ENCODE measurements at places on chromosomes 16 and 17.

DNA sequence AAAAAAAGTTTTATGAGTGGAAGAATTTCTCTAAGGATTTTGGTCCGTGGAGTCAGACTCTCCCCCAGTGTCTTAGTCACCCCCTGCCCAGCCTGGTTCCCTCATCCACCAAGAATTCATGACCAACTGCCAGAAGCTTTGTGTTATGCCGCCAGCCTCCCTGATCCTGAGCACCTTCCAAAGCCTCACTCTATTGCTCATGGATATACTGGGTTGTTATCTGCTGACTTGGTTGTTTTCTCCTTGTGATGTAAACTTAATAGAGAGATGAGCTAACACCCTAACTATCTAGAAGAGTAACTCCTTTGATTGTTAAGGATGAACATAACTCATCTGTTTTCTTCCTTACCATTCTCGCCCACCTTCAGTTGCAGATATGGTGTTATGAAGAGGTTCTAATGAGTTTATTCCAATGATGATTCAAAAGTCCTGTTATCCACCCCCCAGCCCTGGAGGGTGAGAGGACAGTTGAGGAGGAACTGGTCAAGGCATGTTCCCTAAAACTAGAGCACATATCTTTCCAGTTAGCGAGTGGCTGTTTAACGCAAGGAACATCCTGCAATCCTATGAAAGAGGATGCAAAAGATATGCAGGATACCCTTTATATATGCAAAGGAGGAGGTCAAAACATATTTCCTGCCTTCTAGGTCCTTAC lies 1.5 kb upstream of the PSMD3 start:
- no peak for DNase-seq

- DNase-seq = peak; percentile 62
Observed at GRCh38 chr17:61409301-61410112, 9.9 kb downstream of the TBX2 start.

DNA sequence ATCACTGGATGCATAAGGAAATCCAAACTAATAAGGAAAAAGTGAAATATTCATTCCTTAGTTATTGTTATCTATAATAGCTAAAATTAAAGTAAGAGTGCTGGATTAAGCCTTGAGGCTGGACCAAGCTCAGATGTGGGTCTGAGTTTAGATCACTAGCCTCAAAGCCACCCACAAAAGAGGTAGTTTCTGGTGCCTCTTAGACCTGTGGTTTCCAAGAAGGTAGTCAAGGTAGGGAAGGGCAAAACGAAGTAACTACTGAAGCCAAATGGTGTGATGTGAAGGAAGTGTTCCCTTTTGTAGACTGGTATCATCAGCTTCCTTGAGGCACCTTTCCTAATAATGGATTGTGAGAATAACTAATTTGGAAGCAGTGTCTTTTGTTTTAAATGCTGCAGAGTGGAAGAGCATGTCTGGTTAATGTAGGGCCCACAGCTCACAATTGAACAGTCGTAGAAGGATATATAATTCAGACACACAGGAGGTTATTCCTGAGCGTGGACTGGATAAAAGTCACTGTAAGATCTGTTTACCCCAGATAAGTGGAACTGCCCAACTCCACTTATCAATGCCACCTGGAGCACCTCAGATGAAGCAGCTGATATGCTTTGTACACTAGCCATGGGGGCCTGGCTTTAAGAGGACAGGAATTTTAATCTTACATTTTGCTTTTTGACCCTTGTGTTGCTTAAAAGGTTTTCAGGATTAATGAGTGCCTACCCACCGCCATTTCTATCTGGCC lies 31.7 kb upstream of the LCMT1 start:
- DNase-seq = no peak

DNA sequence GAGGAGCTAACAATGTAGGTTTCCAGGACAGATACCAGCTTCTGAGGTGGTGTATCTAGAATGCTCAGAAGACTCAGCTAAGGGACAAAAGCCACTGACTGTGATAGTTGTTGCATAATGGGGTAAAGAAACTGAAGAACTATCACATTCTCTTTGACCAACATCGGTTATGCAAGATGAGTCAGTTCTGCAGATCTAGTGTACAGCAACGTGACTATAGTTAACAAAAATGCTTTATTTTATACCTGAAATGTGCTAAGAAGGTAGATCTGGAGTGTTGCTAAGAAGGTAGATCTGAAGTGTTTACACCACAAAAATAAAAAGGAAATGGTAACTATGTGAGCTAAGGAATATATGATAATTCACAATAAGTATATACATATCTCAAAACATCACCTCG lies 2.5 kb downstream of the KRTAP9-6 start:
- DNase-seq = no peak

DNA sequence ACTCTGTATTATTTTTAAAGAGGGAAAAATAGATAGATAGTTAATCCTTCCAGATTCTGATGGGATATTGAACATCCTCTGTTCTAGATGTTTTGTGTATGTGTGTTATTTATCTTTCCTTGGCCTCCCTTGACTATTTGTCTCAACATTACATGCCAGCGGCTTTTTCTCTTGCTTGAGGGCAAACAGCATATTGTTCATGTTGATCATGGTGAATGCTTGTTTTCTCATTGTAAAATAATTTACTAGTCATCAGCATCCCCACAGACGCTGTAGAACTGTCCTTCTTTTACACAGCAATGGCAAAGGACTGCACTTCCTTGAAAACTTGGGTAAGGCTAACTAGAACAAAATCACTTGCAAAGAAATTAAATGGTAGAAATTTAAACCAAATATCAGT lies 1376.4 kb upstream of the GOT2 start:
- no peak for DNase-seq

- peak; percentile 37 for DNase-seq
Observed at GRCh38 chr17:50844117-50844700, 8.8 kb downstream of the WFIKKN2 start.

DNA sequence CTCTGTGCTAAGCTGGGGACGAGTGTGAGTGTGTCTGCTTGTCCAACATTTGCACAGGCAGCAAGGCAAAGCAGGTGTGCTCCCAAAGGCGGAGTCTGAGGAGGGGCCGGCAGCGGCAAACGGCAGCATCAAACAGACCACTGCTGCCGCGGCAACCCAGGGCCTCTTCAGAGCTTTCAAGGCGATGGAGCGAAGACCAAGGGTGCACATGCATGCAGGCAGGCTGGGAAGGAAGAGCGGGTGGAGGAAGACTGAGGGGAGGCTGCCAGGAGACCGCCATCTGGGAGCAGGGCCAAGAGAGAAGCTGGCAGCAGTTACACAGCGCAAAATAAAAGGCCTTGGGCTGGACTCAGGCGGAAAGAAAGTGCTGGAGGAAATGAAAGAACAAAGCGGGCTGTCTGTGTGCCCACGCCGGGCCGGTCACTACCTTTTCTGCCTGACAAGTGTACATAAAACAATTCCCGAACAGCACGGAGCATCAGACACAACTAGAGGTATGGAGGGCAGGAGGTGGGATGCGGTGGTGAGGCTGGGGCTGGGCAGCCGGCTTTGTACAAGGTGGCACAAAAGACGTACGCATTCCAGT lies 8.5 kb downstream of the TIMM22 start:
- DNase-seq = no peak

DNA sequence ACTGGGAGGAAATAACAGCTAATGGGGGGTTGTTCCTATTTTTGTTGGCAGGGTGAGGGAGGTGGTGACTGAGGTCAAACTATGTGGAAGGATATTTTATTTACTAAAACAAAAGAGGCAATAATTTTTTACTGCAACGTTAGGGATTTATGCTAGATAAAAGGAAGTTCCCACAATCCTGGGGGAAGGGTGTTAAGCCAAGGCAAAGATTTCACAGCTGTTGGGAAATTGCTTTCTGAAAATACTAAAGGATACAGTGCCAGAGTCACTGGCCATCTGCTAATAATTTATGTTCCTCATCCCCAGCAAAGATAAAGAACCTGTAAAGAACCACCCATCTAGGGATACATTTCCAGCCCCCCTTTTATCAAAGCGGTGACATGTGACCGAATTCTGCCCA lies 756.0 kb upstream of the RBFOX1 start:
- DNase-seq = no peak

- DNase-seq = no peak
Observed at GRCh38 chr16:3861808-3862451, 18.6 kb downstream of the CREBBP start.

DNA sequence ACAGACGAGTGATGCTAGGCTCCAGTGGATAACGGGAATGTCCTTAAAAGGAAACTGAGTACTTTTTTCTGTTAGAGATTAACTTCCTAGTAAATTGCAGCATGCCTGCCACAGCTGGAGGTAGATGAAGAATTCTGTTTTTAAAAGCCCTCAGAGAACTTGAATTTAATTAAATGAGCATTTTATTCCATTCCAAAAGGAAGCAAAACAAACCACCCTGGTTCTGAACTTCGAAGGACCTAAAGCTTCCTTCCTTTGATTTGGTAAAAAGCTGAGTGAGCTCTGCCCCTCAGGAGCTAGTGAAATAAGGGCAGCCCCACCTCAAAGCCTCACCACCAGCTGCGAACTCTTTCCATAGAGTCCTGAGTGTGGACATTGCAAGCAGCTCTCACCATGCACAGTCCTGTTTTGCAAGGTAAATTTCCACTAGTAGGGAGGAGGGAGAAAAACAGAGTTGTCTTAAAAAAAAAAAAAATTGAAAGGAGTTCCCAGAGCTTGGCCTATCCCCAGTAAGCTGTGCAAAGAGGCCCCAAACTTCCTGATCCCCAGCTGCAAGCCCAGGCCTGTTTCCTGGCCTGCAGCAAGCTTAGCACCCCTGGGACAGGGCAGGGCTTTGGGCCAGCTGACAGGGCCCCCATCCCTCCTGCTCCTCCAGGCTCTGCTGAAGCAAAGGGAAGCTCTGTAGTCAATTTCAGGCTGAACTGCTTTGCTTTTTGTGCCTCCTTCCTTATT lies 11.2 kb downstream of the CHD9NB start:
- peak; percentile 51 for DNase-seq

GRCh38 chr17:40017422-40018080 lies 2.3 kb downstream of the CSF3 start:
- DNase-seq = no peak

GRCh38 chr17:29577385-29578211 lies 9.1 kb downstream of the TP53I13 start:
- no peak for DNase-seq

GRCh38 chr16:70574595-70575271 lies 51.1 kb downstream of the SF3B3 start:
- DNase-seq = no peak

DNA sequence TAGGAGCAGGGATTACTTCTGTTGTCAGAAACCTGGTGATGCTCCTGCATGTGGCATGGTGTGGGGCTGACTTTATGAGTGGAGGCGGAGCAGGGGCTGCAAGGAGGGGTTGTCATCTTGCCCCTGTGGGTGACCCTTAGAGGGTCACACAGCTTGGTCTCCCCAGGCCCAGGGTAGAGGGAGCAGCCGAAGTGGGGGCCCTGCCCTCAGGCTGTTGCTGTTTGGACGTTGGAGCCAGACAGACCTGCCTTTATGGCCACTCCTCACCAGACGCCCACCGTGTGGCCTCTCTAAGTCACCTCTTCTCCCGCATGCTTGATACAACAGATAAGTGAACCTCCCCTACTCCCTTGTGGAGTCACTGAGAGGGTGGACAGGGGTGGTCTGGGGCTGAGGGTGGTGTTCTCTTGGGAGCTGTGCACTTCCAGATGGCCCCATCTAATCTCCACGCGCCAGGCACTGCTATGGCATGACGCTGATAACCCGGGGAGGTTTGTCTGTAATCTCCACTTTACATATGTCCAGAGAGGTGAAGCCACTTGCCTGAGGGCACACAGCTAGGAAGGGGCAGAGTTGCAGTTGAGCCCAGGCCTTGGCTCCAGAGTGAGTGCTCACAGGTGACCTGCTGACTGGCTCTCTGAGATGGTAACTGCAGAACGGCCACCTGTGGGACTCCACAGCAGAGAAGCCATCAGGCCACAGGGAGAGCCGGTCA lies 10.0 kb downstream of the MAP2K3 start:
- no peak for DNase-seq

GRCh38 chr16:22190081-22190775 lies 15.8 kb upstream of the EEF2K start:
- DNase-seq = peak; percentile 100

GRCh38 chr17:78921437-78921971 lies 3.7 kb downstream of the TIMP2 start:
- no peak for DNase-seq

- peak; percentile 88 for DNase-seq
Observed at GRCh38 chr17:41417576-41418015, 6.8 kb downstream of the KRT37 start.

DNA sequence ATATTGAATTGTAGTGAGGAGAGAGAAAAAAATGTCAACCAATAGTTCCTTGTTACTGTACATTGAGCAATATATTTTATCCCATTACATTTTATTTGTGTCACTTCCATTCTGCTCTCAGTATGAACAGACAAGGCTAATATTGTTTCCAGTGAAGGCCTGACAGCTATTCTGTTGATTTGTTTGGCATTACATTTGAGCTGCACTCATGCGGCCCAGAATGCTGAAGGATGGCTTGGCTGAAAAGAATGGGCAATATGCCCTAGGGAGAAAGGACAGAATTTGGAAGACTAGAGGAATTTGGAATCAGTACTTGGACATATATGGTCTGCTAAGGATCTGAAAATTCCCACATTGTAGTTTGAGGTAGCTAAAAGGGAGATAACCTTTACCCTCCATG lies 1294.4 kb downstream of the CDH8 start:
- DNase-seq = no peak

DNA sequence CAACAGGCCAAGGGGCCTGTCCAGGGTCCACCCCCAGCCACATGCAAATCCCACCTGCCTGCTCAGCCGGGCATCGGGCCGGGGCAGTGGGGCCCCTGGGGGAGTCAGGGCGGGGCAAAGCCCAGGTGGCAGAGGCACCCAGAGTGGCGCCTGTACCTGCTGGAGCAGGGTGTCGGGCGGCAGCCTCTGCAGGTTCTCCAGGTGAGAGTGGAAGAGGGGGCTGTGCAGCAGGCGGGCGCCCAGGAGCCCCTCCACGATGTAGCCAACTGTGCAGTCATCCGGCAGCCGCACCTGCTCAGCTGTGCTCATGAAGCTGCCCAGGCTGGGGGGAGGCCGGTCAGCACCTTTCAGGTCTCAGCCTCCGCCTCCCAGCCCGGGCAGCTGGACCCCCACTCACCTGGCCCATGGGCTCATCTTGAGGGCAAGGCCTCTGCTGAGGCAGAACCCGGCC lies 2.1 kb downstream of the RFNG start:
- no peak for DNase-seq

- no peak for DNase-seq
Observed at GRCh38 chr17:43701318-43701743, 39.6 kb upstream of the MEOX1 start.

DNA sequence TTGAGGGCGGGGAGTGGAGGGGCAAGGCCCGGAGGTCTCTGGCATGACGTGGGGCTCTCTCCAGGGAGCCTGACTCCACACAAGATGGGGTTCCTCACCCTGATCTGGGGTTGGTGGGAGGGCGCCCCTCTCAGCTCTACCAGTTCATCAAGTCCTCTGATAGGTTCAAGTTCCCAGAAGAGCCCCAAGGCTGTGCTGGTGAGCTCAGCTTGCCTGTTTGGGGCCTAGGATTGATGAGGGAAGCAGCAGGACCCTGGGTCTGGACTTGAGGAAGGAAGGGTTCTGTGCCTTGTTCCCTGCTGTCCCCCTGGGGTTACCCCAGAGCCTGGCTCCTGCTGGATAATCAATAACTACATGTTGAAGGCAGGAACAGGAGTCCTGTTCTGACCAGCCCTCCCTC lies 3.5 kb downstream of the MGAT5B start:
- DNase-seq = no peak

- peak; percentile 63 for DNase-seq
Observed at GRCh38 chr16:85986931-85987749, 88.2 kb downstream of the IRF8 start.

All from H9 (cell line).